ENCODE measurements at places on chromosomes 7 and 10.
A peak's percentile ranks its signal among the peaks of the same experiment; 100 is the strongest.

- DNase-seq: no peak
Observed at GRCh38 chr10:82161264-82161663, 286.3 kb downstream of the NRG3 start.

GRCh38 chr10:85926986-85927385, 439.6 kb downstream of the GRID1 start:
- no peak for DNase-seq

- no peak for DNase-seq
Observed at GRCh38 chr10:132811891-132812481, 26.0 kb upstream of the NKX6-2 start.

GRCh38 chr10:43000651-43001426, 76.0 kb upstream of the RET start:
- no peak for DNase-seq

- no peak for DNase-seq
Observed at GRCh38 chr7:132576721-132577085, 433 bp upstream of the PLXNA4 start.

GRCh38 chr7:151779255-151779654, 97.7 kb downstream of the PRKAG2 start:
- DNase-seq: no peak

- no peak for DNase-seq
Observed at GRCh38 chr7:110943701-110944345, 147.1 kb upstream of the LRRN3 start.

- no peak for DNase-seq
Observed at GRCh38 chr10:21488246-21488956, 37.1 kb downstream of the SKIDA1 start.

GRCh38 chr10:109071539-109071938, 851.8 kb downstream of the XPNPEP1 start:
- DNase-seq: no peak

DNA sequence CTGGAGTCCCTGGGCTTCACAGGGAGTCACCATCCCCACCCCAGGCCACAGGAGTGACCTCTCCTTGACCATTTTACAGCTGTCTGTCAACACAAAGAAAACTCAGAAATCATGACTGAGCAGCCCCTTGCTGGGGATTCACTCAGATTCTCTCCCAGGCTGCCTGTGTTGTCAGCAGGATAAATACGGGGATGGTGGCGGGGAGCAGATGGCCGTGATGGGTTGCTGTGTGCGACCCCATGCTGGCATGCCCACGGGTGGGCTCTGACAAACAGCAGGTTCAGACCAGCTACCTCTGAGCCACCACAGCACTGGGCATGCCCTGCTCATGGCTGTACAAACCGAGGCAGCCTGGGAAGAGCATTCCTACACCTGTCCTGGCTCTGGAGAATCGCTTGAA, 136.1 kb downstream of the SLIT1 start:
- no peak for DNase-seq

- no peak for DNase-seq
Observed at GRCh38 chr7:70645279-70645678, 486.7 kb upstream of the GALNT17 start.

GRCh38 chr7:68562323-68562899, 1035.9 kb upstream of the AUTS2 start:
- DNase-seq: no peak

GRCh38 chr7:37027104-37027503, 302.8 kb upstream of the AOAH start:
- no peak for DNase-seq

DNA sequence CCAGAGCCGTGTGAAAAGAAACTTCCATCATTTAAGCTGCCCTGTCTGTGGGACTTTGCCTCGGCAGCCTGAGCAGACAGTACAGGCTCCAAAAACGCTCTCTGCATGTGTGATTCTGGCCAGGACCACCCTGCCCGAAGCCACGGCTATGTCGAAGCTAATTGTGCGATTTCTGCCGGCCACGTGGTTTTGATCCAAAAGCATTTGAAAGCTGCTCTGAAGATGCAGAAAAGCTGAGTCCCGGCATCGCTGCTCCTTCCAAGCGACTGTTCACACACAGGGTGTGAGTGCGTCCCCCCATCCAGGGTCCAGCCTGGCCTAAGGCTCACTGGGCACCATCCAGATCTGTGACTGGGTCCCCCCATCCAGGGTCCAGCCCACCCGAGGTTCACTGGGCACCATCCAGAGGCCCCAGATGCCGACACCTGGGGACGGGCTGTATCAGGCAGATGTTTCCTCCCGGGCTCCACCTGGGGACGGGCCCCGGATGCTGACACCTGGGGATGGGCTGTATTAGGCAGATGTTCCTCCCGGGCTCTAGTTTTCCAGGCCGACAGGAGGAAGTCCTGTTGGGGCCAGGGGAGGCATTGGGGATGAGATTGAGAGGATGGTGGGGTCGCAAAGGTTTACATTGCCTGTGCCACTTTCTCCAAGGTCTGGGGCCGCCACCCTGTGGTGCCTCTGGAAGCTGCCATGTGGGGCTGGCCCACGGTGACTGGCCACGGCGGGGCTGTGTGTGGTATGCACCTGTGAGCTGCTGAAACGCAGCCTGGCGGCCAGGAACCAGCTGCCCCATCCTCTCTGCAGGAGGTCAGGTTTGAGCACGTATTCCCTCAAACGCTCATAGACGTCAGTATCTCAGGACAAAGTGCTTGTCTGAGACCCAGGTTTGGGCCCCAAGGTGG, 527.4 kb downstream of the DNAJB6 start:
- no peak for DNase-seq

- no peak for DNase-seq
Observed at GRCh38 chr10:120945801-120946302, 94.7 kb downstream of the WDR11 start.

DNA sequence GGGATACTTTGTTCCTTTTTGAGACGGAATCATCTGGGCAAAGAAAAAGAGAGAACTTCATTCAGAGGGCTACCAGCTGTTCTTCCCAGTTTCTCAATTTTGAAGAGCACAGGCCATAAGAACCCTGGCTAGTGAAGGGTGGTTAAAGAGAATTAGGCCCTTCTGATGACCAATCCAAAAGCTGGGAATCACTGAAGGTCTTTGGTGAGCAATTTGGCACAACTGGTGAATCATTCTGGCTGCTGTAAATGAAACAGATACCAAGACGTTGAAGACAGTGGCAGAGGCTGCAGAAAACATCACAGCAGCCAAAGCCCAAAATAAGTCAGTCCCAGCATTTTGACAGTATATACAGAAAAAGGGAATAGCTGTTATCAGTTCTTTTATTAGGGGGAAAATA, 5.1 kb downstream of the RAPGEF5 start:
- no peak for DNase-seq

DNA sequence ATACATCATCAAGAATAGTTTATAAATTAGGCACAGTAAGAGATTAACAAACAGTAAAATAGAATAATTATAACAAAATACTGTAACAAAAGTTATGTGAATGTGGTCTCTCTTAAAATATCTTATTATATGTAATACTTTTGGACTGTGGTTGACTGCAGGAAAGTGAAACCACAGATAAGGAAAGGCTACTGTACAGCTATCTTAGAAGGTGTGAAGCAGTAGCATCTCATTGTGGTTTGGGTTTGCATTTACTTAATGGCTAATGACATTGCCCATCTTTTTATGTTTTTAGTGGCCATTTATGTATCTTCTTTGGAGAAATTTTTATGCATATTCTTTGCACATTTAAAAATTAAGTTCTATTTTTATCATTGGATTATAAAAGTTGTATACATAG, 296.4 kb upstream of the MAGI2 start:
- DNase-seq: no peak

- DNase-seq: no peak
Observed at GRCh38 chr10:132309471-132309865, 1.7 kb upstream of the STK32C start.

GRCh38 chr10:76026176-76026771, 594.9 kb downstream of the LRMDA start:
- no peak for DNase-seq

DNA sequence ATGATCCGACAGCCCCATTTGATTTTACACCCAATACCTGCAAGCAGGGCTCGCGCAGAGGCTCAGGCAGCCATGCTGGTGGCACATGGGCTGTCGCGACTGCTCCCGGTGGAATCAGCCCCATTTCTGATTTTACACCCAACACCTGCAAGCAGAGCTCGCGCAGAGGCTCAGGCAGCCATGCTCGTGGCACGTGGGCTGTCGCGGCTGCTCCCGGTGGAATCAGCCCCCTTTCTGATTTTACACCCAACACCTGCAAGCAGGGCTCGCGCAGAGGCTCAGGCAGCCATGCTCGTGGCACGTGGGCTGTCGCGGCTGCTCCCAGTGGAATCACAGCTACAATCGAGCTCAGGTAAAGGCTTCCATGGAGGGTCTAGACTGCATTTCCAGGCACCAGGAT, 244.1 kb downstream of the PTPRN2 start:
- no peak for DNase-seq

- DNase-seq: no peak
Observed at GRCh38 chr7:24039991-24040624, 243.9 kb upstream of the NPY start.

GRCh38 chr10:61411706-61412105, 41.5 kb downstream of the TMEM26 start:
- DNase-seq: no peak

GRCh38 chr7:101815826-101816594, 1.4 kb upstream of the CUX1 start:
- peak; percentile 72 for DNase-seq

- no peak for DNase-seq
Observed at GRCh38 chr7:15602236-15602635, 40.4 kb upstream of the AGMO start.

- no peak for DNase-seq
Observed at GRCh38 chr10:34574353-34574934, 240.7 kb downstream of the PARD3 start.

GRCh38 chr10:132881186-132881920, 61.0 kb downstream of the CFAP46 start:
- DNase-seq: no peak

GRCh38 chr7:84847038-84847437, 339.8 kb downstream of the SEMA3D start:
- no peak for DNase-seq

GRCh38 chr10:73414230-73414945, 530 bp upstream of the ANXA7 start:
- no peak for DNase-seq

DNA sequence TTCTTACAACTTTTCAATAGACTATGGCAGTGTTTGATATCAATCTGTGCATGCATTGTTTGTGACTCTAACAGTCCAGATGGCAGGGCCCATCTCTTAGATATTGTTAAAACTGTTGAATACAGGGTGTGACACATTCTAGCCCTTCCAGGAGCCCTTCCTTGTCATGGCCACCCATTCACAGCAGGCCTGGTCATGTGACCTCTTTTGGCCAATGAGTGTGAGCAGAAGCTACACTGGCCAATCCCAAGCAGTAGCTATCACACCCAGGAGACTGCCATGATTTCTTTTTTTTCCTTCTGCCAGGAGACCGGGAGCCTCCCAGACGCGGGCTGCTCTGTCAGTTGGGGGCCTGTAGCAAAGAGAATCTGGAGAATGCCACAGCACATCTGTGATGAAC, 655.4 kb upstream of the MKI67 start:
- no peak for DNase-seq

DNA sequence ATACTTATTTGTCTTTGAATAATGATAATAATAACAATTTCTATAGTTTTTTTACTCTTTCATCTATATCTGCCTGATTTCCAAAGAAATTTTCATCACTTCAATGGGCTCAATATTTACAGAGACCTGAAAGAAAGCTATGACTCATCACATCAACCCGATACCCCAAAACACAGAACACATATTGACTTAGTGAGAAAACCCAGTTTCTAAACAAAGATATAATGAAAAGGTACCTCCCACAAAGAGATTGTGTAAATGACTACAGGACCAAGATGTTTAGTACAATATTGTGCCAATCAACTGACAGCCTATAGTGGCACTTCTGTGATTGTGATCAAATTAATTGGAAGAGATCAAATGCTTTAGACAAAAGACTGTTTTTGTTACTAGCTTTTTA, 133.9 kb downstream of the PCDH15 start:
- no peak for DNase-seq
